ENCODE measurements at places on chromosomes 16 and 17.

DNA sequence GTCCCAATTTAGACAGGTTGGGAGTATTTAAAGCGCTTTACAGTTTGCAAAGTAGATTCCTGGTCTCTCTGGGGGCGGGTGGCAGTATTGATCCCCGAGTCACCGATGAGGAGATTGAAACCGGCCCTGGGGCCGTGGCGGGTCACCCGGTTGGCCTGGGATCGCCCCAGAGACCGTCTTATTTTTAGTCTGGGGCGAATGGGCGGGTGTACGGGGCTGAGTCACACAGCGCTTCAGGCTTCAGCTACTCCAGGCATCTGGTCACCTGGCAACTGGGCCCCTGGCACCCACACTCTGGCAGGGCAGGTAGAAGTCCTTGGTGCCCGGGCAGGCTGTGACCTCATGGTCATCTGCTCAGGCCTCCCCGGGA, 669 bp downstream of the MIEF2 start:
- peak; percentile 63 for DNase-seq

DNA sequence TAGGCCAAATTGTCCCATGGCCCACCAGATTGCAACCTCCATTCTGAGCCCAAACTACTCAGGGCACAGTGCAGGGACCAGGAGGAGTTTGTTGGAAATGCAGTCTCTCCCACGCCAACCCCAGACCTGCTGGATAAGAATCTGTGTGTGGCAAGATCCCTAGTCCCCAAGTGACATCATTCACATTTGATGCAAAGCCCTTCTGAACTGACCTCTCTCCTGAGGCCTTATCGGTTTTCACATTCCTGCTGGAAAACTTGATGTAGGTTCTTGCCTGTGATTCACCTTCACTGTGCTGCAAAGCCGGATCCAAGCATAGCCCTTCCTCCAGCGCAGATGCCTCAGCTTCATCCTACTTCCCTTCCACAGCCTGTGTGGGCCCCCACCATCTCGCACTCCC, 6.6 kb upstream of the SHCBP1 start:
- DNase-seq: no peak

DNA sequence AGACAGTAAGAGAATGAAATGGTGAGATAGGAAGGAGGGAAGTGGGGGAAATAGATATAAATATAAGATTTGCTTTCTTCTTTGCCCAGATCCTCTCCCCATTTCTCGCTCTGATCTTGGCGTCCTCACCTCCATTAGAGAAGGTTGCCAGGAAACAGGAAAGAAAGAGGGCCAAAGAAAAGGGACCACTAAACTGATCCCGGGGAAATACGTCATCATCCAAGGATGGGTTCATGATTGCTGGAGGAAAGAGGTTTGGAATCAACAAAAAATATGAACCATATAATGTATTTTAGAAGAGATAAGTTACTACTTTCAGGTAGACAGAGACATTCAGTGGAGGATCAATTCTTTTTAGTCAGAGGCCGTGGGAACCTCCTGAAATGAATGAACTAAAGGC, 536.0 kb downstream of the HAPSTR1 start:
- no peak for DNase-seq

DNA sequence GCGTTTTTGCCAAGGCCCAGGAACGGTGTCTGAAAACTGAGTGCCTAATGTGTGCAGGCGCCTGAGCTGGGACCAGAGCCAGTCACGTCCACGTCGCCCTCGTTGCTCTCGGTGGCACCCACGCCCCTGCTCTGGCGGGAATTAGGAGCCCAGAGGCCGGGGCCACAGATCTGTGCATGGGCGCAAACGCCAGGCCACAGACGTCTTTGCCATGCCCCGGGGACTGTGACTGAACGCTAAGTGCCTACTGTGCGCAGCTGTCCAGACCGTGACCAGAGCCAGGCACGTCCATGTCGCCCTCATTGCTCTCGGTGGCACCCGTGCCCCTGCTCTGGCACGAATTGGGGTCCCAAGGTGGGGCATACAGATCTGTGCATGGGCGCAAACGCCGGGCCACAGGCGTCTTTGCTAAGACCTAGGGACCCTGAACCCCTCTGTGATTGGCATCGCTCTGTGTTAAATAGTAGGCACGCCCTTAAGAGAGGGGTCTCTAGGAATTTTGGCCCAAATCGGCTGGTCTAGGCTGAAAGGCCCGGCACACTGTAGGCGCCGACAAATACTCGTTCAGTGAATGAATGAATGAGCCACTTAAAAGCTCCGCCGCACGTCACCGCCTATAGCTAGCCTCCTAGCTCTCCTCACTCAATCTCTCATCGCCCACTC, 827 bp upstream of the UBALD1 start:
- peak; percentile 27 for DNase-seq

- DNase-seq: no peak
Observed at GRCh38 chr17:28057731-28058246, 15.3 kb downstream of the NLK start.

DNA sequence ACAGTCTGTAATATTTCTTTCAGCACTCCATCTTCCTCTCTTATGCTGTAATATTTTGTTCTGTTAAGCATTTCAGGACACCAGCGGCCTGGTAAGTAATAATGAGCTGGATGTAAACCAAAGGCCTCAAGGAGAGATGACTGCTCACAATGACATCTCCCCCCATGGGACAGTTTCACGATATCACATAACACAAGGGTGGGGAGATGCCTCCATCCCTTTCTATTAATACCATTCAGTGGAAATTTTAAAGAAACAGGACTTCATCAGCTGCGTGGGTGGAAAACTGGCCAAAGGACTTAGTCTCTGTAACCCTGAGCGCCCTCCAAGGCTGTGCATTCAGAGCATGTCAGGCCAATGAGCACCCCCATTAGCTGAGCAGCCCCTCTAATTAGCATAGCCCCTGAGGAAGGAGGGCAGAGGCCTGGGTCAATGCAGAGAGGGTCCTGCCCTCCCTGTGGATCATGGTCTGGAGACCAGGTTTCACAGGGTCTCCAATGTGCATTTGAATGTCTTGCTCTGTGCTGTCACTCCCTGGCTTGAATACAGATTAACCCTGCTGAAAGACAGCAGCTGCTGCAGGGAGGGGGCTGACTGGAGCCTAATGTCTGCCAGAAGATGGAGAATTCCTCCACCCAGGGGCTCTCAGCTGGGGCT, 156.4 kb downstream of the HS3ST2 start:
- DNase-seq: no peak

GRCh38 chr16:24728891-24729242, 584 bp upstream of the TNRC6A start:
- DNase-seq: no peak

DNA sequence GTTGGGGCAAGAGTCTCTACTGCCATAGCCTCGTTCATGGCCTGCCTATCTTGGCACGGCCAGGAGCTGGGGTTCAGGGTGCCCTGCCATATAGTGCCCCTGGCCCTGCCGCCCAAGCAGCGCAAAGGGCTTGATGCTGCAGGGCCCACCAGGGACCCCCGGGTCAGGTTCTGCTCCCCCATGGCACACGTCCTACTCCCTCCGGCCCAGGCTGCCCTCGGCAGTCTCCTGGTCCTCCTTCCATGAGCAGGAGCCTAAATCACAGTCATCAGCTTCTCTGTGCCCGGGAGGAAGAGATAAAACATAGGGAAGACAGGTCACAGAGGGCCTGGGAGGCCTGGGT, 55.9 kb upstream of the MTSS2 start:
- DNase-seq: no peak

GRCh38 chr16:87835882-87836331, 33.4 kb downstream of the SLC7A5 start:
- no peak for DNase-seq

GRCh38 chr17:73770115-73770848, 126.0 kb upstream of the SDK2 start:
- no peak for DNase-seq

- DNase-seq: no peak
Observed at GRCh38 chr16:19513377-19514053, 8.4 kb downstream of the GDE1 start.

DNA sequence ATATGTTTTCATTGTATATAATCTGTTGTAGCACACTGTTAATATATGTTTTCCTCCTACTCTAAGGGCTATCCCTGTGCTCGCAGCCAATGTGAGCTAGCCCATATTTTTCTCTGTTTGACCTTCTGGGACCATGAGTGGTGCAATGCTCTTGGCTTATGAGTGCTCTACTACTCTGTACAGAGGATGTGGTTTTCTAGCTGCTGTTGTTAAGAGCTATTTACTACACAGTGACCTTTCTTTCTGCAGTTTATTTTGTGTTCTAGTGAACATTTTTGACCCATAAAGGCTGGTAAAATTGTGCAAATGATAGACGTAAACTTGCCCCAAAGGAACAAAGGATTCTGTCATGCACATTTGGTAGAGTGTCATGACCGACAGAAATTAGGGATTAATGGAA, 84.1 kb upstream of the CPHXL start:
- DNase-seq: no peak

GRCh38 chr16:20747030-20747816, 5.6 kb upstream of the THUMPD1 start:
- DNase-seq: no peak

DNA sequence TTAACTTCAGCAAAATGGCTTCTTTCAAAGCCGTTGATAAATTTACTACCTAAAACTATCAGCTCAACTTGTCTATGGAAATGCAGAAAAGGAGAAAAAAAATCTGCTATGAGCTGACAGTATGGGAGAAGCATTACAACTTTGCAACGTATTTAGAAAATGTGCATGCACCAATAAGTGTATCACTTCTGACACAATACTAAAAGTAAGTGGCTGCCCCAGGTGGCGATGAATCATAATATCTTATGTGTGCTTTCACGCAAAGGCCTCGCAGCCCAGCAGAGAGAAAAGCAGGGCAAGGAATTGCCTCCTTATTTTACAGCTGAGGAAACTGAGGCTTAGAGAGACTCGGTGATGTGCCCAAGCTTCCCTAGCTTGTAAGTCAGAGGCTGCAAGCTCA, 101.8 kb downstream of the SALL1 start:
- no peak for DNase-seq

- no peak for DNase-seq
Observed at GRCh38 chr17:74024871-74025531, 178.5 kb upstream of the RPL38 start.

Measured in activated CD4-positive, alpha-beta T cell treated with anti-CD3 and anti-CD28 coated beads for 48 hours (primary cell).